Daoy (cell line): ENCODE measurements at places on chromosomes 1 and 21.

DNA sequence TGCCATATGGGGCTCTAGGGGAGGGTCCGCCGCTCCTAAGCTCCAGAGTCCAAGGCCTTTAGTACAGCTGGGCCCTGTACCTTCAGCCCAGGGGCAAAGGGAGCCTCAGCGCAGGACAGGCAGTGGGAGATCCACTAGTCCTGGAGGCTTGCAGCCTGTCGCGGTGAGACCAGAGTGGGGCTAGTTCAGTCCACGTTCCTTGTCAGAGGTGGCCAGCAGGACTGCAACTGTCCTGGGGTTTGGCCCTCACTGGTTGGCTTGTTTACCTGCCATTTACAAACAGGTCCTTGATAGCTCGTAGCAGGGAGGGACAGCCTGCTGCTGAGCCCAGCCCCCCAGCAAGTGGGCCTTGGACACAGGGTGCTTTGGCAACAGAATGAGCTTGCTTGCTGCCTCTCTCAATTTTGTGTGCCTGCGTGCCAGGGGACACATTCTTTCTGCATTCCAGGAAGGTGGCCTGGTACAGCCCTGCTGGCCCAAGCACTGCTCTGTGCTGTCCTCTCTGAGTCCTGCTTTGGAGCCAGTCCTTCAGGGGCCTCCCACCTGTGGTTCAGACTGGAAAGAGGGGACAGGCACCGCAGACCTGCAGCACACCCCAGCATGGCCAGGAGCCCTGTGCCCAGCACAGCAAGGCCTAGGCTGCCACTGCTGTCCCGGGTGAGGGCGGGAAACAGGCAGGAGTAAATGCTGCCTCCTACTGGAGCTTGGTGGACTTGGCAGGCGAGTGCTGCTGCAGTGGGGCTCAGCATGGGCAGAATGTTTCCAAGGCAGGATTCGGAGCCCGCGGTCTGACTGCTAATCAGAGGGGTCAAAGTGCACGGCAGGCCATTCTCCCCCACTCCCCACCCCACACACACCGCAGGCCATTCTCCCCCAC, 15.2 kb downstream of the H6PD start:
- peak; percentile 36 for DNase-seq

- no peak for DNase-seq
These were observed 59.8 kb downstream of the GPR88 start for GRCh38 chr1:100597784-100598183.

DNA sequence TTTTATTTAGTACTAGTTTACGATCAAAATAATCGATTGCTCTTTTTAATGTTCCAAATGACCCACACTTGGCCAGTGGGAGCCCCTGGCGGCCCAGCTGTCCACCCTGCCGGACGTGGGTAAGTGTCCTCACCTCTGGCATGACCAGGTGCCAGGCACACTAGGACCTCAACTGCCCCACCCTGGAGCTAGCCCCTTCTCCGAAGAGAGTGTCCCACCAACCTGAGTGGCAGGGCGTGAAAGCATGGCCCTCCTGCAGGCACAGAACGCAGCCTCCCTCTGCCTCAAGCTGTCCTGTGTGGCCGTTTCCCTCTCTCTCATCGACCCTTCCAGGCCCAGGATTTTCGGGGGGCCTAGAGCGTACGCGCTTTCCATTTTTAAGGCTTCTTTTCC, 32.9 kb upstream of the AGPAT3 start:
- no peak for DNase-seq

DNA sequence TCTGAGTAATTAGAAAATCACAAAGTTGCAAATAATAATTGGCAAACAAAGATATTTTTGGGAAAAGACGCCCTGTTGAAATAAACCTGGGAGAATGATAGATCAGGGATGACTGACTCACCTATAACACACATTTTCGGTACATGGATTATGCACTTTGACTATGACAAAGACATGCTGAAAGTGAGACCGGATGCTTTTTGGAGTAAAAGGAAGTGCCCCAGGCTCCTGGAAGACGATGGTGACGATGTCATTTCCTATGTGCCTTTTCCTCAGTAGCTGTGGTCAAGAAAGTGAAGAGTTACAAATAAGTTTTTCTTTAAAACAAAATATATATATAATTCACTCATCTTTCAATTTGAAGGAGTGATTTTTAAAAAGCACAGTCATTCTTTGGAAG, 158.7 kb downstream of the SIPA1L2 start:
- DNase-seq: peak; percentile 17

DNA sequence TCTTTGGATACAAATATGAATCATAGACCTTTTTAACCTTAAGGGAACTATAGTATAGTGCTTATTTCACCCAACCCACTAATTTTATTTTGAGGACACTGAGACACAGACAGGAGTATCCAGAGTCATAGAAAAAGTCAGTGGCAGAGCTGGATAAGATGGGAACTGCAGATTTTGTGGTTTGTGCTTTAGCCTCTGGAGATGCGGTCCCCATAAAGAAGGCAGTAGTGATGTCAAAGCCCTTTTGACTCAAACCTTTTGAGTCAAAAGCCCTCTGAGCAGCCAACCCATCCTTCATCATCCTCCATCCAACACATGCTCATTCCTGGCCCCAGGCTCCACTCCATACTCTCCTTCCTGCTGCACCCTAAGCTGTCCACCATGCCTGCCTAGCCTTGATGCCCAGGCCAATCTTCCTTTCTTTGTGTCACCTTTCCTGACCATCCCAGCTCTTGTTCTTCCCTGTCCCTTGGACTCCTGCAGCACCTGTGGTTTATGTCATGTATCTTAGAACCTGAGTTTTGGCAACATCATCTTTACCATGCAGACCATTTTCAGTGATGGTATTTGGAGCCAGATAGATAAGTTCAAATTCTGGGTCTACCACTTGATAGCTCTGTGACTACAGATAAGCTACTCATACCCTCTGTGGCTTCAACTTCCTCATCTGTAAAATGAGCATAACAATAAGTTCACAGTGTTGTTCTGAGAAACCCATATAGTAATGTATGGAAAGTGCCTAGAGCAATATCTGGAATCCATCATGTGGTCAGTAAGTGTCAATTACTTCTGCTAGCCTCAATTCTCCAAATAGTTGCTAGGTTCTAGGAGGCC, 20.1 kb downstream of the SLAMF1 start:
- no peak for DNase-seq

DNA sequence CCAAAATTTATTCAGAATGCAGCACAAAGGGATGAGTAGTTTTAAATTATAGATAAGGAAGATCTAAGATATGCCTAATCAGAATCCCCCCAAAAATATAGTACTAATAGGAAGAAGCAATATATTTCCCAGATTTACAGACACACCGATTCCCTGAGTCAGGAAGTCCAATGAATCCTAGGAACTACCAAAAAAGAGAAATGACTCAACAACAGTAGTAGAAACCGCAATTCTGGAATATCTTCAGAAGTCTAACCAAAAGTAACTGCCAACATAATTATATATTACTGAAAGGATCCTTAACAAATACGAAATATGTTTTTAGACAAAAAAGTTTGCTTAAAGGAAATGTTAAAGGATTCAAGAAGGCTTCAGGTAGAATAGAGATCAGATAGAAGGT, 10.3 kb downstream of the AHCTF1 start:
- no peak for DNase-seq
